Breast epithelium (tissue), 4 donors: ENCODE measurements at places on chromosomes 3 and 15.

DNA sequence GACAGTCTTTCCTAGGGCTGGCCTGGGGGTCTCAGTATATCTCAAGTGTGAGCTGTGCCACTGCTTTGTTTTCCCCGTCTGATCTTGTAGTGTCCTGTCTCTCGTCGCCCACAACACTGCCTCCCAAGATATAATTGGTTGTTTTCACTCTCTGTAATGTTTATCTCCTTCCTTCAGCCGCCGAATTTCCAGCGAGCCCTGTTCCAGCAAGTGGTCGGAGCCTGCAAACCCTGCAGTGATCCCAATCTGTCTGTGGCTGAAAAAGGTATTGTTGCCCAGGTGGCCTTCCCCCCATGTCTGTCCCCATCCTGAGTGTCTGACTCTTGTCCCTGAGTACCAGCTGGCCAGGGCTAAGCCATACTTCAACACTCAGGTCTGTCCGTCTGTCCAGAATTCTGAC is 9.5 kb upstream of the MANF start:
- no peaks in the 10 kb centered on the region for H3K4me1 ChIP-seq
- H3K4me3 ChIP-seq, result no peak overlapping the region
- H3K27ac ChIP-seq, result no peak overlapping the region

DNA sequence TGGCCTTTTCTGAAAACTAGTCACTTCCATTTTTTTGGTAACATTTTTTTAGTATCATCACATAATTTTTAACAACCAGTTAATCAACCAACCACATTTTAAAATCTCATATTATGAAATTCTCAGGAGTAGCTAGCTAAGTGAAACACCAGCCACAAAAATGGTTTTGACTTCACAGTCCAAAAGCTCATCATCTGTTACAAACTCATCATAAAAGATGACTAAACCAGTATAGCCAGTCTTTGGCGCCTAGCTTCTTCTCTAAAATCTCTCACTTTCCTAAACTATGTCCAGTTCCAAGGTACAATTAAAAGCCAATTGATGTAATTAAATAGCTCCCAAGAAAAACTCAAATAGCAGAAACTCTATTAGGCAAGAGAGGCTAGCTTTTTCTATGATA is 88.2 kb upstream of the ZNF385D start:
- H3K4me1 ChIP-seq, result no peaks in the 10 kb centered on the region
- no peak overlapping the region for H3K4me3 ChIP-seq
- DNase-seq, result no peak
- no peaks in the 10 kb centered on the region for H3K36me3 ChIP-seq
- H3K27ac ChIP-seq, result no peak overlapping the region

DNA sequence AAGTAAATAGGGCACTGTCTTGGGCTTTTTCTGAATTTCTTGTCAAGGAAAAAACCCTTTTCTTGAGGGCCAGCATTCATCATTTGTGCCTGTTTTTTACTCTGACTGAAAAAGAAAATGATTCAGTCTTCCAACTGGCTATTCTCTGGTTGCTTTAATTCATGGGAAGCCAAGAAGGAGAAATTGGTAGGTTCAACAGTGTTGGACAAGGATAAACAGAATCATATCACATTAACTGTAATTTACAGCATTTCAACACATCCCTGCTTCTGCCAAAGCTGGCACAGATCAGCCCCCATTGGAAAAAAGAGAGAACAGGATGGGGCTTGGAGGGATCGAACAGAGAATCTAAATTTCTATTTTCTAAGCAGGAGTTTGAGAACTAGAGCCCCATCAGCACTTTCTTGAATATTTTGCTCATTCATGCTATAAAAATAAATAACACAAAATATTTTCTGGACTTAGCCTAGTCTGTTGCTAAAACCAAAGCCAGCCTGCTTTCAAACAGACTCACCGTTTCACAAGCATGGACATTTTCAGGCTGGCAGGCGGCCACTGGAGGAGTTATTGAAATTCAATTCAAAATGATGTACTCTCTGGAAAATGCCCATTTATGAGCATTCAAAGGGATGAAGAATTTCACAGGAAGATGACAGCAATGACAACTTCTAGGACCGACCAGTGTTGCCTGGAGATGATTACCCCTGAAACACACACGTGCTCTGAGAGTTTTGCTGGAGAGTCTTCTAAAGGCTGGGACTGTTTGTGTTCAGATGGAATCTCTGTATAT is 181.2 kb downstream of the WNT5A start:
- H3K4me1 ChIP-seq, result no peaks in the 10 kb centered on the region
- H3K27me3 ChIP-seq, result no peaks in the 10 kb centered on the region
- DNase-seq, result no peak
- H3K4me3 ChIP-seq, result no peak overlapping the region
- H3K27ac ChIP-seq, result no peak overlapping the region

DNA sequence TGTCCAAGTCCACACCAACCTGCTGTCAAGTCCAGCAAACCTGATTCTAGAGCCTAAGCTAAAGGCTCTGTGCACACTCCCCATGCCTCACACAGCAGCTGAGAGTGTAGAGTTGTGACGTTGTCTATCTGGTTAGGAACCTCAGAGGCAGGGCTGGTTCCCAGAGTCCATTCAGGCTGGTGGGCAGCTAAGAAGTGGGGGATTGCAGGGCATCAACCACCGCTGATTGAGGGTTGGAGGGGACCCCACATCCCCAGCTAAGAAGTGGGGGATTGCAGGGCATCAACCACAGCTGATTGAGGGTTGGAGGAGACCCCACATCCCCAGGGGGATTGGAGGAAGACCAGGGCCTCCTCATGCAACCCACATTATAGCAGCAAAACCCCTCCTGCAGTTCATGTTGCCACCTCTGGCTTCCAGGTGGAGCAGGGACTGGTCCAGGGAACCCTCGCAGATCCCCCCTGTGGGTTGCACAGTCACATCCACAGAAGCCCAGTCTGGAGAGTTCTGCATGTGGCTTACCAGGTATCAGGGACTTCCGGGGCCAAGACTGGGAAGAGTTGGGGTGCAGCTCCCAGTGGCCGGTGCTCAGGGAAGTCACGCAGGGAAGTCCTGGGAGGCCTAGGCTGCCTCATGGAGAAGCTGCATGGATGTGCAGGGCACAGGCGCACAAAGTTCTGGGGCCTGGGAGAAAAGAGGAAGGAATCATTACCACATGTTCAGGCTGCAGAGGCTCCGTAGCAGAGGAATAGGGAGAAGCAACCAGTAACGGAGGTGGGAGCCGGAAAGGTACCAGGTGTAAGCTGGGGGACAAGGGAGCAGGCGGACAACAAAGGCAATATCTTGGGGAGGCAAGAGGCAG is 71.4 kb upstream of the PCSK6 start:
- peaks cover 16% of the 10 kb centered on the region for H3K27me3 ChIP-seq
- H3K36me3 ChIP-seq, result no peaks in the 10 kb centered on the region
- no peaks in the 10 kb centered on the region for H3K4me1 ChIP-seq
- DNase-seq, result no peak
- no peak overlapping the region for H3K4me3 ChIP-seq

DNA sequence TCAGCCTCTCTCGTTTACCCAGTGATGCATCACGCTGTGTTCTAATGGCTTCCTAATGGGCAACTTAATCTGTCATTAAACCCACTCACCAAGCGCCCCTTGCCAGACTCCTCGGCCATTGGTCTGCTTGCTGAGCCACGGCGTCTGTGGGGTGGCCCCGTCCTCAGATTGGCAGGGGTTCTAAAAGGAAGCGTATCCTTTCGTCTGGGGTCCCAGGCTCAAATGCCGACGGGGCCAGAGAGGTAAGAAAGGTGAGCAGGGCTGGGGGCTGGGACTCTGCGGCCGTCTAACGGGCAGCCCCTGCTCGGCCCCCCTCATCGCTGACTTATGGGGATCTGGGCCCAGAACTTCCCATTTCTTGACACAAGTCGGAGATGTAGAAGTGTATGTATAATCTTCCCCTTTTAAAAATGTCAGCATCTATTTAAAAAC is 315.1 kb upstream of the PROK2 start:
- H3K27ac ChIP-seq, result no peak overlapping the region
- H3K36me3 ChIP-seq, result no peaks in the 10 kb centered on the region
- no peaks in the 10 kb centered on the region for H3K27me3 ChIP-seq
- H3K4me1 ChIP-seq, result no peaks in the 10 kb centered on the region
- no peak overlapping the region for H3K4me3 ChIP-seq

DNA sequence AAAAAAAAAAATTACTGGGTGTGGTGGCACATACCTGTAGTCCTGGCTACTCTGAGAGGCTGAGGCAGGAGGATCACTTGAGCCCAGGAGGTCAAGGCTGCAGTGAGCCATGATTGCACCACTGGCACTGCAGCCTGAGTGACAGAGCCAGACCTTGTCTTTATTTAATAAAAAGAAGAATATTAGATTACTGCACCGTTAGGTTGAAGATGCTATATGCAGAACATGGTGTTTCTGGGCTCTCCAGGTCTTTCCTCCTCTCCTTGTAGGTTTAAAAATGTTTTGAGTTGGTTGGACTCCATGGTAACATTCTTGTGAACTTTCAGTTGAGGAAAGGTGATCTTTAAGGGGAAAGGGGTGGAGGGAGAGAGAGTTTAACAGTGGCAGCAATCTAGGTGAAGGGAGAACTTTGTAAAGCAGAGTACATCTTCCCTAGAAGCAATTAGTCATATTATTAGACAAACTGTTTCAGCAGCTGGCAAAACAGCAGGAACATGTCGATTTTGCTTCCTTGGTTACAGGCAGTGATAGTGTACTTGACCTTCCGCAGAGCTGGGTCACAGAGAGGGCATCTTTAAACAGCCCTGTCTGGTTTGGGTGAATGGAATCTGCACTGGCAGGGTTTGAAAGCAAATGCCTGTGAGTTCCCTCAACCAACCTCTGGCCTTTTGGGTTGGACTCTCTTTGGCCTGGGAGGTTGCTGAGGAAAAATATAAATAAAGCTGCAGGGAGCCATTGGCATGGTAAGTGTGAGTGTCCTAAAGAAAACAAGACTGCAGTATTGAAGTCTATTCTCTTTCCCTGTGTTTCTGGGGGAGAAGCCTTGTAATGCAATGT is 42.8 kb downstream of the NR2C2 start:
- H3K36me3 ChIP-seq, result no peaks in the 10 kb centered on the region
- peaks cover 12% of the 10 kb centered on the region for H3K4me1 ChIP-seq
- no peak overlapping the region for H3K4me3 ChIP-seq
- peak overlapping the region; percentile 16 for H3K27ac ChIP-seq
